Cardiac muscle cell (in vitro differentiated cells and primary cell): ENCODE measurements at places on chromosomes 1 and 21.
A peak's percentile ranks its signal among the peaks of the same experiment; 100 is the strongest.

DNA sequence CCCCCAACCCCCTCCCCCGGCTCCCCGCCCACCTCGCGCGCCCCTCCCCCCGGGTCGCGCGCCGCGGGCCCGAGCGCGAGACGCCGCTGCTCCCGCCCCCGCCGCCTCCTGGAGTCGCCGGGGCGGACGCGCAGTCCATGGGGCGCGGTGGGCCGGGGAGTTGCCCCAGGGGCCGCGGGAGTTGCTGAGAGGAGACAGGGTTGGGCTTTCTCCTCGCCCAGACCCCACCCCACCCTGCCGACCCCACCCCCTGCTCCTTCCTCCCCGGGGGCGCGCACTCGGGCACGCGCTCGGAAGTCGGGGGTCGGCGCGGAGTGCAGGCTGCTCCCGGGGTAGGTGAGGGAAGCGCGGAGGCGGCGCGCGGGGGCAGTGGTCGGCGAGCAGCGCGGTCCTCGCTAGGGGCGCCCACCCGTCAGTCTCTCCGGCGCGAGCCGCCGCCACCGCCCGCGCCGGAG is at the start of gene LAMC1:
TSS of gene LAMC1 (plus strand) at position 275 of the 455 bp plus-strand sequence. CDS start 297 bp downstream, outside the sequence.
- H3K4me1 ChIP-seq, result peaks cover 11% of the 10 kb centered on the region
- H3K4me3 ChIP-seq, result peak within 1 kb of the TSS; percentile 61
- H3K27ac ChIP-seq, result peak within 1 kb of the TSS; percentile 88
- DNase-seq, result peak; percentile 94

DNA sequence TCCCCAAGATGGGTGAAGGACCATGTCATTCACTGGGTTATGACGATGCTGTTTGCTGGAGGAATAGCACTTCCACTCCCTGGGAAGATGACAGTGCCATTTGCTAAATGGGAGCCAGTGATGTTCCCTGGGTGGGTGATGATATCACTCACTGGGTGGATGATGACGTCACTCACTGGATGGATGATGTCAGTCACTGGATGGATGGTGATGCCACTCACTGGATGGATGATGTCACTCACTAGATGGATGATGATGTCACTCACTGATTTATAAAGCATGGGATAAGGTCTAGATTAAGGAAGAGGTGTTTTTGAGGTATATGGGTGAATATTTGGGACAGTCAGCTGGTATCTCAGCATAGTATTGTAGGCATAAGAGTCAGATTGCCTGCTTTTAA is 457.2 kb downstream of the AJAP1 start:
- H3K27ac ChIP-seq, result no peak overlapping the region
- no peaks in the 10 kb centered on the region for H3K36me3 ChIP-seq
- no peak for DNase-seq
- H3K27me3 ChIP-seq, result no peaks in the 10 kb centered on the region
- H3K4me1 ChIP-seq, result no peaks in the 10 kb centered on the region

DNA sequence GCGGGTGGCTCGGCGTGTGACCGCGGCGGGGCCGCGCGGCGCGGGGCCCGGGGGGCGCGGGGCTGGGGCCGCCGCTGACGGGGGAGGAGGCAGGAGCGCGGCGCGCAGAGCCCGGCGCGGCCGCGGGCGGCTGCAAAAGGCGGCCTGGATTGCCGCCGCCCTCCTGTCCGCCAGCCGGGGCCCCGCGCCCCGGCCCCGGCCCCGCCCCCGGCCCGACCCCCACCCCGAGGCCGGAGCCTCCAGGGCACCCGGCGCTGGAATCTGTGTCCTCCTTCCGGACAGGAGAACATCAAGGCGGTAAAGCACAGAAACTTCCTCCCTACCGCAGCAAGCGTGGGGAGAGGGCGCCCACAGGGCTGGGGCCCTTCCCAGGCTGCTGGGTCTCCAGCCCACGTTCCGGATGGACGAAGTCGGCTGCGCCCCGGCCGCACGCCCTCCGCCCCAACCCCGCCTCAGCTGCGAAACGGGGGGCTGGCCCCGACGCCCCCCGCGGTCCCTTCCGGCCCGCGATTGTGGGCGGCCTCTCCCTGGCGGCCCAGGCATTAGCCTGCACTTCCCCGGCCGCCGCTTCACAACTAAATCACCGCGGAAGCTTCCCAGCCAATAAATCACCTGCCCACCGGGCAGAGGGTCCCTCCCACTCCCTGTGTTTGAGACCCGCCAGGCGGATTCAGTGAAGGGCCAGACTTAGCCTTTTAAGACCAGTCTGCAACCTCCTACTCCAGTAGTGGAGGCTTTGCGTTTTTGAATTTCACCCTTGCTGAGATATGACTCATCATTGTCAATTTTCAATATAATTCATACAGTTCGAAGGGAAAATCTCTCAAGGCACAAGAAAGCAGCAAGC is 106.0 kb downstream of the SLC45A1 start:
- peak; percentile 64 for DNase-seq
- peak overlapping the region; percentile 95 for H3K27ac ChIP-seq
- H3K4me3 ChIP-seq, result peak overlapping the region; percentile 76
- no peaks in the 10 kb centered on the region for H3K27me3 ChIP-seq
- peaks cover 58% of the 10 kb centered on the region for H3K4me1 ChIP-seq

GRCh38 chr1:31010086-31010989 is 55.2 kb downstream of the PUM1 start:
- H3K27me3 ChIP-seq, result no peaks in the 10 kb centered on the region
- no peak for DNase-seq
- peaks cover 7% of the 10 kb centered on the region for H3K36me3 ChIP-seq
- no peak overlapping the region for H3K4me3 ChIP-seq

GRCh38 chr1:200634261-200635122 is 13.9 kb upstream of the KIF14 start:
- H3K27ac ChIP-seq, result no peak overlapping the region
- no peaks in the 10 kb centered on the region for H3K4me1 ChIP-seq
- no peak overlapping the region for H3K4me3 ChIP-seq
- H3K36me3 ChIP-seq, result no peaks in the 10 kb centered on the region
- no peak for DNase-seq
- H3K27me3 ChIP-seq, result no peaks in the 10 kb centered on the region

- no peak overlapping the region for H3K27ac ChIP-seq
- H3K36me3 ChIP-seq, result no peaks in the 10 kb centered on the region
- no peak for DNase-seq
- no peak overlapping the region for H3K4me3 ChIP-seq
- H3K4me1 ChIP-seq, result no peaks in the 10 kb centered on the region
- no peaks in the 10 kb centered on the region for H3K27me3 ChIP-seq
Observed at GRCh38 chr1:178548108-178548507, 35.2 kb downstream of the TEX35 start.

- H3K4me1 ChIP-seq, result no peaks in the 10 kb centered on the region
- H3K27ac ChIP-seq, result no peak overlapping the region
- H3K36me3 ChIP-seq, result no peaks in the 10 kb centered on the region
- no peak for DNase-seq
- H3K27me3 ChIP-seq, result no peaks in the 10 kb centered on the region
Observed at GRCh38 chr1:151542710-151543129, 2.6 kb downstream of the TUFT1 start.

GRCh38 chr1:234645964-234646363 is 36.0 kb upstream of the IRF2BP2 start:
- no peaks in the 10 kb centered on the region for H3K4me1 ChIP-seq
- no peak overlapping the region for H3K4me3 ChIP-seq
- H3K36me3 ChIP-seq, result no peaks in the 10 kb centered on the region
- no peaks in the 10 kb centered on the region for H3K27me3 ChIP-seq

- no peaks in the 10 kb centered on the region for H3K36me3 ChIP-seq
- no peaks in the 10 kb centered on the region for H3K27me3 ChIP-seq
- no peak for DNase-seq
- H3K4me3 ChIP-seq, result no peak overlapping the region
- peaks cover 16% of the 10 kb centered on the region for H3K4me1 ChIP-seq
Observed at GRCh38 chr1:81654147-81654546, 146.6 kb upstream of the ADGRL2 start.

GRCh38 chr1:66274634-66275033 is 259.3 kb upstream of the SGIP1 start:
- H3K36me3 ChIP-seq, result no peaks in the 10 kb centered on the region
- no peak for DNase-seq
- no peaks in the 10 kb centered on the region for H3K27me3 ChIP-seq
- H3K27ac ChIP-seq, result no peak overlapping the region
- no peak overlapping the region for H3K4me3 ChIP-seq

- peak; percentile 93 for DNase-seq
- H3K4me3 ChIP-seq, result no peak overlapping the region
- no peak overlapping the region for H3K27ac ChIP-seq
Observed at GRCh38 chr21:45308194-45309068, 20.7 kb upstream of the POFUT2 start.

GRCh38 chr1:84619383-84620102 is 45.3 kb upstream of the CTBS start:
- peaks cover 13% of the 10 kb centered on the region for H3K4me1 ChIP-seq
- peak; percentile 33 for DNase-seq
- no peak overlapping the region for H3K4me3 ChIP-seq
- no peaks in the 10 kb centered on the region for H3K36me3 ChIP-seq
- no peaks in the 10 kb centered on the region for H3K27me3 ChIP-seq

DNA sequence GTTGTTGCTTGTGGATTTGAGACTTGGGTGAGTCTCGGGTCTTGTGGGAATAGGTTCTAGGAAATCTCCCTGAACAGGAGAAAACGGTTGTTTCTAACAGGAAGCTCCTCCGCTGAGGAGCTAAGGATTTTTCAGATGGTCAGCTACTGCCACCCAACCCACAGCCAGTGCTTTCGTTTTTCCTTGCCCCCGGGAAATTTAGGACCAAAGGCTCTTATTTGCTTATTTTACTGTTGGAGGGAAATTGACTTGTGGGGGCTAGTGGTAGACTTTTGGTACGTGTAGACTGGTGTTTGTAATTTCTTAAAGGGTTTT is 792 bp downstream of the SNX7 start:
- peak overlapping the region; percentile 77 for H3K4me3 ChIP-seq
- peaks cover 4% of the 10 kb centered on the region for H3K4me1 ChIP-seq
- no peaks in the 10 kb centered on the region for H3K36me3 ChIP-seq

GRCh38 chr1:44296086-44296485 is 59.0 kb downstream of the ERI3 start:
- H3K27me3 ChIP-seq, result no peaks in the 10 kb centered on the region
- H3K27ac ChIP-seq, result no peak overlapping the region
- H3K4me1 ChIP-seq, result peaks cover 29% of the 10 kb centered on the region
- DNase-seq, result no peak
- H3K4me3 ChIP-seq, result no peak overlapping the region

DNA sequence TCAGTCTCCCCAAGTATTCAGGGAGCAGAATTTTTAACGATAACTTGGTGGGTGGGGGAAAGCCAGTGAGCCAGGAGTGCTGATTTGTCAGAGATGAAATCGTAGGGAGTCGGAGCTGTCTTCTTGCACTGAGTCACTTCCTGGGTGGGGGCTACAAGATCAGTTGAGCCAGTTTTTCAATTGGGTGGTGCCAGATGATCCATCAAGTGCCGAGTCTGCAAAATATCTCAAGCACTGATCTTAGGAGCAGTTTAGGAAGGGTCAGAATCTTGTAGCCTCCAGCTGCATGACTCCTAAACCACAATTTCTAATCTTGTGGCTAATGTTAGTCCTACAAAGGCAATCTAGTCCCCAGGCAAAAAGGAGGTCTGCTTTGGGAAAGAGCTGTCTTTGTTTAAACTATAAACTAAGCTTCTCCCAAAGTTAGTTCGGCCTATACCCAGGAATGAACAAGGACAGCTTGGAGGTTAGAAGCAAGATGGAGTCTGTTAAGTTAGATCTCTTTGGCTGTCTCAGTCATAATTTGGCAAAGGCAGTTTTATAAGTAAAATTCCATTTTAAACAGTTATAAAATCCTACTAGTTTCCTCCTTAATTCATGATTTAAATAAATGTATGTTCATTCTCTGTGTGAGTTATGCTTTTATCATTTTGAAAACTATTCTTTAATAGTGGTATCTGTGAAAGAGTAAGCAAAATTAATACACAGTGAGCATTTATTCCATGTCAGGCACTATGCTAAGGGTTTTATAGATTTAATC is 51.7 kb downstream of the SLC16A1 start:
- no peak for DNase-seq
- no peaks in the 10 kb centered on the region for H3K4me1 ChIP-seq
- peak overlapping the region; percentile 53 for H3K27ac ChIP-seq
- H3K36me3 ChIP-seq, result peaks cover 4% of the 10 kb centered on the region
- no peak overlapping the region for H3K4me3 ChIP-seq

DNA sequence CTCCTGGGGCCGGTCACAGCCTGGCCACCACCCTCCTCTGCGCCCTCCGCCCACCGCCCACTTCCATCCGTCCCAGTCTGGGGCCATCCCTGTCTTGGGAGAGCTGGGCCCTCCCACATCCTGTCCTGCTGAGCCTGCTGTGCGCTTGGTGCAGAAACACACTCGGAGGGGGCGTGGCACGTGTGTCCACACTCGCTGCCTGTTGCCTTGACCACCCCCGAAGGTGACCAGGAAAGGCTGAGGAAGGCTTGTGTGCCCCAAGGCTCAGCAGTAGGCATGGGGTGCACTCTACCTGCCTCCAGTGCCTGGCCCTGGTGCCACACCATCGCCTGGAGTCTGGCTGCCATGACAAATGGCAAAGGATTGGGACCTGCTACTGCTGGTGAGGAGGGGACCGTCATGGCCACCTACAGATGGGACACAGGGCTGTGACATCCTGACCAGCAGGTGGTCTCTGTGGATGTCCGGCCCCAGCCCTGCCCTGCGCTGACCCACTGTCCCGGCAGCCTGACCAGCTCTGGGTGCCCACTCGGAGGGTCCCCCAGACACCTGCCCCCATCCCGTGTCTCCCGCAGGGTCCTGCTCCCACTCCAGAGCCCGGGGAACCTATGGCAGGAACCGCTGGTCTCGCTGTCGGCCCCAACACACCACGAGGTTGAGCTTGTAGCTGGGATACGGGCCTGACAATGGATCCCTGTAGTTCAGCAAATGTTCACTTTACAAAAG is 23.2 kb upstream of the PTTG1IP start:
- no peaks in the 10 kb centered on the region for H3K4me1 ChIP-seq
- no peak for DNase-seq
- H3K27ac ChIP-seq, result no peak overlapping the region
- H3K27me3 ChIP-seq, result no peaks in the 10 kb centered on the region

GRCh38 chr1:117116784-117117130 is 4.8 kb downstream of the TRIM45 start:
- H3K4me3 ChIP-seq, result no peak overlapping the region
- no peak for DNase-seq
- H3K4me1 ChIP-seq, result peaks cover 17% of the 10 kb centered on the region
- no peaks in the 10 kb centered on the region for H3K36me3 ChIP-seq
- no peak overlapping the region for H3K27ac ChIP-seq
- no peaks in the 10 kb centered on the region for H3K27me3 ChIP-seq

- H3K27ac ChIP-seq, result no peak overlapping the region
- DNase-seq, result no peak
- H3K4me1 ChIP-seq, result no peaks in the 10 kb centered on the region
- no peaks in the 10 kb centered on the region for H3K36me3 ChIP-seq
- no peaks in the 10 kb centered on the region for H3K27me3 ChIP-seq
Observed at GRCh38 chr1:217712925-217713597, 81.9 kb downstream of the SPATA17 start.

GRCh38 chr1:217333939-217334338 is 297.0 kb downstream of the GPATCH2 start:
- H3K4me3 ChIP-seq, result no peak overlapping the region
- DNase-seq, result peak; percentile 46
- H3K27me3 ChIP-seq, result no peaks in the 10 kb centered on the region
- peaks cover 14% of the 10 kb centered on the region for H3K4me1 ChIP-seq
- H3K36me3 ChIP-seq, result no peaks in the 10 kb centered on the region

GRCh38 chr1:24486331-24487065 is 16.1 kb upstream of the RCAN3 start:
- H3K4me3 ChIP-seq, result no peak overlapping the region
- H3K27me3 ChIP-seq, result no peaks in the 10 kb centered on the region
- H3K36me3 ChIP-seq, result no peaks in the 10 kb centered on the region
- no peak for DNase-seq

- no peaks in the 10 kb centered on the region for H3K36me3 ChIP-seq
- DNase-seq, result no peak
- no peak overlapping the region for H3K27ac ChIP-seq
- no peaks in the 10 kb centered on the region for H3K4me1 ChIP-seq
- H3K27me3 ChIP-seq, result no peaks in the 10 kb centered on the region
Observed at GRCh38 chr1:207243442-207244408, 77.8 kb upstream of the CD55 start.
